ENCODE measurements at places on chromosomes 2 and 18.

DNA sequence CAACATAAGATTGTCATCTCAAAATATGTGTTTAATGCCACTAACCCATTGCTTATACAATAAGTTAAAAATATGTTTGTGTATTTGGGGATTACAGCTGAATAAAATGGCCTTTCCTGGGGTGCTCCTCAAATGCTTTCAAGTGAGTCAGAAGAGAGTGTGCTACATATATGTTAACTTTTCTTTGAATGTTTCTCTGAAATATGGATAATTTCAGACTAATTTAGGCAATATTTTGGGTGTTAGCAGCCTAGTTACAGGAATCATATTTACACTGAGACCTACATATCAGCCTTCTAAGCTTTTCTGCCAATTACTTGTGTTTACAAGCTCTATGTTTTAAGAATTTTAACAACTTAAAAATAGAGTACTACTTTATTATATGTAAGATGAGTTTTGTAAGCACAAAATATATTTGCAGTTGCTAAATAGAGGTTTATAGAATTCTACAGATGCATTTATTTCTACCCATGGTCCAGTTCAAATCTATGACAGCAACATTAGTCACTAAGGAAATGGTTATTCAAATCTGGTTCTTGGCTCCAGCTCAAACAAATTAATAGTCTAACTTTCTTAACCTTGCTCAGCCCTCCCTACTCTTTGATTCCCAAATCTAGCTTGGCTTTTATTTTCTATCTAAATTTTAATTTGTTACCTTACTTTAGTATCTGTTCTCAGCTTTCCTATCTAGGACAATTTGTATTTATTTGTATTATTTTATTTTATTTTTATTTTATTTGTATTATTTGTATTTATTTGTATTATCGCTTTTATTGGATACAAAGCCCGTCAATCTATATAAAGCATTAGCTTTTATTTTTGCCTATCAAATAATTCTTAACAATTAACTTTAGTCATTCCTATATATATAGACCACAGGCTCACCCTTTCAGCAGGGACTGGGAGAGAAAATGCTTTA, 48.9 kb downstream of the FSIP2 start:
- no peak overlapping the region for H3K4me3 ChIP-seq
- H3K27ac ChIP-seq: no peak overlapping the region
- no peaks in the 10 kb centered on the region for H3K36me3 ChIP-seq
- no peaks in the 10 kb centered on the region for H3K27me3 ChIP-seq

DNA sequence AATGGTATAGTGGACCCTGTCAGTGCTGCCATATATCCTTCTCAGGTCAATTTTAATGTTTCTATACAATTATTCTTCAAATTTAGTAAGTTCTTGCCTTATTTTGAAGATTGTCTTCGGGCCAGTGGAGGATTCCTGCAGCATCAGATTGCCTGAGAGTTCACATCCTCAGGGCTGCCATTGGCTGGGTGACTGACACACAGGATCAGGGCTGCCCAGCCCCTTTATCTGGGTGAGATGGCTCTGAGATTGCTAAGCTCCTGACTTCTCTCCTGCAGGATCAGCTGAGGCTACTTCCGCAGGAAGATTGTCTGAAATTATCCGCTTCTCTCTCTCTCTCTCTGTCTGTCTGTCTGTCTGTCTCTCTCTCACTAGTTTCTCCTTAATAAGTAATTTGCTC, 567.4 kb downstream of the TSN start:
- no peaks in the 10 kb centered on the region for H3K36me3 ChIP-seq
- H3K27me3 ChIP-seq: no peaks in the 10 kb centered on the region
- DNase-seq: no peak
- no peak overlapping the region for H3K4me3 ChIP-seq
- no peaks in the 10 kb centered on the region for H3K4me1 ChIP-seq

DNA sequence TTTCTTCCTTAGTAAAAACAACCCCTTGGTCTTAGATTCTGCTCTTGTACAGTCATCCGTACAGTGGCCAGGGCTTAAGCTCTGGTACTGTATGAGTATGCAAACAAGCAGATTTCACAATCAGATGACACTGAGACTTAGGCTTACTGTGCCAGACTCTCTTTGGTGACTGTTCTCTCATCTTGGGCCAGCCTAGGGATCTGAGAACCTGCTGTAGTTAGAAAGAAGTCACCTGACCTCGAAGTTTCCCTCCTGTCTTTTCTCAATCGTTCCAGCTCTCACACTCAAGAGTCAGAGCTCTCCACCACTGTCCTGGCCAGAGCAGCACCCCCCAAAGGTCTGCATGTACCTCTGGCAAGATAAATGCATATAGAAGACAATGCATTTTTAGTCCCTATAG, 63.2 kb downstream of the ZEB2 start:
- H3K27me3 ChIP-seq: no peaks in the 10 kb centered on the region
- peaks cover 97% of the 10 kb centered on the region for H3K4me1 ChIP-seq
- DNase-seq: peak; percentile 79
- H3K36me3 ChIP-seq: peaks cover 17% of the 10 kb centered on the region
- peak overlapping the region; percentile 93 for H3K27ac ChIP-seq

- peak overlapping the region; percentile 13 for H3K4me3 ChIP-seq
- H3K4me1 ChIP-seq: peaks cover 39% of the 10 kb centered on the region
- H3K27ac ChIP-seq: peak overlapping the region; percentile 32
- no peaks in the 10 kb centered on the region for H3K27me3 ChIP-seq
- no peak for DNase-seq
- peaks cover 7% of the 10 kb centered on the region for H3K36me3 ChIP-seq
Measured at GRCh38 chr18:3014503-3015203, 1.7 kb upstream of the LPIN2 start.

DNA sequence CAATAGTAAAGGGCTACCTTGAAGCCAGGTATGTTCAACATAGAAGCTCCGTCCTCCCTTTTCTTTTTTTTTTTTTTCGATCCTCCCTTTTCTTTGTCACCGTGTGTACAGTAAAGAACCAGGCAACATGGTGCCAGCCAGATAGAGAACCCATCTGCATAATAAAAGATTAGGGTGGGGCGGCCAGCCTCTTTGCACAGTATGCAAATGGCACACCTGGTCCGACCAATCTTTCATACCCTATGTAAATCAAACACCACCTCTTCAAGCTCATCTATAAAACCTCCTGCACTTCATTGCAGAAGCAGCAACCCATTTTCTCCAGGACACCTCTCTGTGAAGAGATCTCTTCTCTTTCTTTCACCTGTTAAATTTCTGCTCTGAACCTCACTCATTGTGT, 7.3 kb upstream of the WDR33 start:
- H3K27me3 ChIP-seq: peaks cover 12% of the 10 kb centered on the region
- H3K36me3 ChIP-seq: peaks cover 15% of the 10 kb centered on the region
- no peak overlapping the region for H3K27ac ChIP-seq
- no peak overlapping the region for H3K4me3 ChIP-seq

DNA sequence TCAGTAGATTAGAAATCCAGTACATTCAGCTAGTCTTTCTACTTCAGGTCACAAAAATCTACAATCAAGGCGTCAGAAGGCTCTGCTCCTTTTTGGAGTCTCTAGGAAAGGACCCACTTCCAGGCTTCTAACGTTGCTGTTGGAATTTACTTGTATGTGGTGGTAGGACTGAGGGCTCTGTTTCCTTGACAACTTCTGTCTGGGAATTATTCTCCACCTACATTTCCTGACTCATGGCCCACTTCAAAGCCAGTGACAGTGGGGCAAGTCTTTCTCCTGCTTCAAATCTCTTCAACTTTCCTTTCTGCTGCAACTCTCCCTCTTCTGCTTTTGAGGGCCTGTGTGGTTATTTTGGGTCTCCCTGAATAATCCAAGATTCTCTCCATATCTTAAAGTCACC, 10.4 kb upstream of the TMX3 start:
- no peak for DNase-seq
- no peak overlapping the region for H3K27ac ChIP-seq
- H3K4me3 ChIP-seq: no peak overlapping the region
- no peaks in the 10 kb centered on the region for H3K27me3 ChIP-seq

GRCh38 chr18:35117372-35117771, 76.2 kb downstream of the MAPRE2 start:
- H3K27ac ChIP-seq: peak overlapping the region; percentile 74
- no peaks in the 10 kb centered on the region for H3K36me3 ChIP-seq
- DNase-seq: no peak
- peaks cover 47% of the 10 kb centered on the region for H3K4me1 ChIP-seq
- H3K27me3 ChIP-seq: no peaks in the 10 kb centered on the region

Measured in natural killer cell treated with Interleukin-12 subunit alpha and Interleukin-12 subunit beta and Interleukin-15 and Interleukin-18, amount 100 ng/mL, for 72 hours (primary cell).